Tibial nerve (tissue), 4 donors: ENCODE measurements at places on chromosomes 2 and 18.

DNA sequence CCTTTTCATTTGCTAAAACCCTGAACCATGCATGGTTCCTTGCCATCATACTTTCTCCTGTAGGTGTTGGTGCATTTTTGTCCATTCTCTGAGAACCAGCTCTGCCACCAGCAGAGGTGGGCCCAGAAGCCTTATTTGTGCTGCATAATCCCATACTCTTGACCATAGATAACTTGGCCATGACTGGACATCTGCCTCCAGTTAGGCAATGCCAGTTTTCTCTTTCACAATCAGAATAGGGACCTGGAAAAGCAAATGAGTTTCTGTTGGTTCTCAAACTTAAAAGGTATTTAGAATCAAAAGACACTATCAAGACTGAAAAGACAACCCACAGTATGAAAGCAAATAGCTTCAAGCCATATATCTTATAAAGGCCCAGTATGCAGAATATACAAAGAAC, 167.3 kb downstream of the MAIP1 start:
- no peaks in the 10 kb centered on the region for H3K27me3 ChIP-seq
- H3K4me3 ChIP-seq: no peak overlapping the region
- peaks cover 4% of the 10 kb centered on the region for H3K4me1 ChIP-seq
- no peak for DNase-seq

- no peak overlapping the region for H3K4me3 ChIP-seq
- H3K27ac ChIP-seq: no peak overlapping the region
Observed at GRCh38 chr2:232142049-232142448, 180.5 kb downstream of the DIS3L2 start.

DNA sequence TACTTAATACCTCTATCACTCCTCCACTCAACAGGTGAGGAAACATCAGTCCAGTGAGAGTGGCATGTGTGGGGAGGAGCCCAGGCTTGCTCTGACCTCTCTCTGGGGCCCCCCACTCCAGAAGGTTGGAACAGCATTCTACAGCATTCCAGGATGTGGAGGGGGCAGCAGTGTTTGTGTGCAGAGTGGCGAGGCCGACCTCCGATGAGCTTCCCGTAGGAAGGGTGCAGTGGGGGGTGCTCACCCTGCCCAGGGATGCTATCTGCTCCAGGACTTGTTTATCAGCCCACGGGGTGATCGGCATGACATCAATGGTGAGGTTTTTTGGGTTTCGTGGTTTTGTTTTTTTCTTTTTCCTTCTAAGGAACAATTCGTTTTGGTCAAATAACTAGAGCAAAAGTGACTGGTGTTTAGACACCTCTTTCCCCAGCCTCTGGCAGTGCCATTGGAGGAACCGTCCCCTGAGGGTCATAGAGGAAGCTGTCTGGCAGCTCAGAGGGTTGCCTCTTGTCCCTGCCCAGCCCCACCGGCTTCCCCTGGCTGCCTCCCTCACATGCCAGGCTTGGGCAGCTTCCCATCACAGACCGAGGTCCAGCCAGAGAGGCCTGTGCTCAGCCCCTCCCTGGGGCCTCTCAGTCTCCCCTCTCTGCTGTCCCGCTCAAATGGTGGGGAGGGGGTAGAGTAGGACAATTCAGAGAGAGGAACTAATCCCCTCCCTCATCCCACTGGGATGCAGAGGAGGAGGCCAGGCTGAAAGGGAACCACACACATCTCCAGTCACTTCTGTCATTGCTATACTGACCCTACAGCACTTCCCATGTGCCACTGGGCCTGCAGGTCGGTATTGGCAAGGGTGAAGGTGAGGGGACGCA, 96.5 kb downstream of the ZFP36L2 start:
- no peak overlapping the region for H3K4me3 ChIP-seq
- no peaks in the 10 kb centered on the region for H3K27me3 ChIP-seq
- H3K36me3 ChIP-seq: no peaks in the 10 kb centered on the region
- DNase-seq: no peak

GRCh38 chr18:11871501-11871900, 20.3 kb downstream of the CHMP1B start:
- H3K36me3 ChIP-seq: peaks cover 51% of the 10 kb centered on the region
- no peak for DNase-seq
- no peak overlapping the region for H3K4me3 ChIP-seq
- H3K27ac ChIP-seq: no peak overlapping the region

- H3K4me3 ChIP-seq: no peak overlapping the region
- no peak overlapping the region for H3K27ac ChIP-seq
- peaks cover 21% of the 10 kb centered on the region for H3K4me1 ChIP-seq
- peaks cover 5% of the 10 kb centered on the region for H3K36me3 ChIP-seq
- DNase-seq: no peak
Observed at GRCh38 chr2:99421469-99421868, 68.3 kb downstream of the REV1 start.
